ENCODE measurements at places on chromosomes 7 and 10.

GRCh38 chr10:78861529-78862327 lies 207.0 kb upstream of the ZMIZ1 start:
- no peak for DNase-seq

GRCh38 chr10:44818701-44819127 lies 92.4 kb upstream of the TMEM72 start:
- DNase-seq: no peak

DNA sequence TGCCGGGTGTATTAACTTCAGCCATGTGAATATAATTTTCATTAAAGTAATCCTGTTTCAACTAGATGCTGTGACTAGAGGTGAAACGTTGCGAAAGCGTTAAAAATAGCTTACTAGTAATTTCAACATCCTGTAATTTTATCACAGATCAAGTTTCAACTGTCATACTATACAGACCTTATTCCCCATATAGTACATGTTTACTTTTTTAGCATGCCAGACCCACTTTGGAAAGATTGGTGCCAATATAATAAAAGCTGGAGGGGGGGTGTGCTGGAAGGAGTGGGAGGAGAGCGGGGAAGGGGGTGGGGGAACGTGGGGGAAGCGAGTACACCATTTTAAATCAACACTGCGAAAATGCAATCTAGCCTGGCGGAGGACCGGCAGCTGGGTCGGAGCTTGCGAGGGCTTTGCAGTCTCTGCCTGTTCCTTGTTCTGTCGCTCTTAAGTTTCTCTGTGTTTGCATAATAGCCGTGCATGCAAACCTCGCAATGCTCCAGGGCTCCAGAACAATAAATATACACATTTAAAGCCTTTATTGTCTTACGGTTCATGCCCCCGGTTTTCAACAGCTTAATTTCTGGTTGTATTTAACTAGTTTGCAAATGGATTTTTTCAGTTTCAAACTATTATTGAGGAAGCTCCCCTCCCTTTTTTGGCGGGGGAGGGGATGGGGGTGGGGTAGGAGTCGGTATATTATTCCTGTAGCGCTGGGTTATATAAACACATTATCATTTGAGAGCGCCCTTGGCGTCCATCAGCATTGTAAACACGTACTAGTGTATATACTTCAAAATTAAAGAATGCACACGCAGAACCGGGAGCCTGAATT lies 1.3 kb upstream of the ARID5B start:
- peak; percentile 44 for DNase-seq

DNA sequence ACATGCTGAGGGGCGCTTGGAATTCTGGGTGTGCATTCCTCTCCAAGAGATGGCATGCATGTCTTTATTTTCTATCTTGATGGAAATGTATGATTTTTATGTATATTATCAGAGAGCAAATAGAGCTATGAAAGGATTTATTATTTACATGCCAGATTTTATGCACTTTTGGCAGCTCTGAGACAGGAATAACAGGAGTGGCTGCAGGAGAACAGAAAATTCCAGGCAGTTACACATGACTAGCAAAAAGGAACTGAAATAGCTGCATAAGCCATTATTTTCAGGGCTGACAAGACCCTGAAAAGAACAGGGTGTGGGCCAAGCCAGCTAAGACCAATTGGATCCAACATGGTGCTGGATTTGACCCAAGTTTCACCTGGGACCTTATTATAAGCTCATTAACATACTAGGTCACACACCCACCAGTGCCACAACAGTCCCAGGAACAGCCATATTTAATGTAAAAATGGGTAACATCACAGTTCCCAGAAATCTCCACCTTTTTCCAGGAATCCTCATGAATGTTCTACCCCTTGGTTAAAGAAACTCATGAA lies 43.2 kb upstream of the ACSL5 start:
- DNase-seq: no peak

DNA sequence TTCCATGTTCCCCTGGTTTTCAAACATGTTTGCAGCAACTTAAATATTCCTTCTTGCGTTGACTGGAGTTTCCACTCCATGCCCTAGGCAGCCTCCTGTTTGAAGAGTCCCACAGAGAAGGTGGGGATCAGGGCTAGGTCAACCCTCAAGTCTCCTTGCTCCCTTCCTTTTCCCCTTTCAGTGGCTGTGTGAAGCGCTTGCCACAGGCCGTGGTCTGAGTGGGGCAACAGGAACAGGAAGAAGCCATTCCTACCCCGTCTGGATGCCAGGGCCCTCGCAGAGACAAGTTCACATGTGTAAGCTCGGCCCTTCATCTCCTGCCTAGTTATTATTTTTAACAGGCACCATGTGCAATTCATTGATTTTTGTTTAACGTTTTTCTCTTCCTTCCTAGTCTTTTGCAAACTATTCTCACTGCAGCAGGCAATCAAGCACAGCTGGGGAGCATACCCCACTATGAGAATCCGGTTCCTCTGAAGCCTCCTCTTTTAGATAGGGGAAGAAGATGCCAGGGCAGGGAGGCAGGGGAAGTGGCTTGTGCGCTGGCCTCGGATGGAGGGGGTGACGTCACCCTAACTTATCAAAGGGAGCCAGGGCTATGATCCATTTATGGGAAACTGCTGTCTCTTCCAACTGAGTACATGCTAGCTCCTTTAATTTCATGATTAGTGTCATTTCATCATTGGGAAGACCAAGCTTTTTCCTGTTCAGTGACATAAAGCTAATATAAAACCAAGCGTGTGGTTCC lies 64.2 kb downstream of the PRLHR start:
- no peak for DNase-seq

DNA sequence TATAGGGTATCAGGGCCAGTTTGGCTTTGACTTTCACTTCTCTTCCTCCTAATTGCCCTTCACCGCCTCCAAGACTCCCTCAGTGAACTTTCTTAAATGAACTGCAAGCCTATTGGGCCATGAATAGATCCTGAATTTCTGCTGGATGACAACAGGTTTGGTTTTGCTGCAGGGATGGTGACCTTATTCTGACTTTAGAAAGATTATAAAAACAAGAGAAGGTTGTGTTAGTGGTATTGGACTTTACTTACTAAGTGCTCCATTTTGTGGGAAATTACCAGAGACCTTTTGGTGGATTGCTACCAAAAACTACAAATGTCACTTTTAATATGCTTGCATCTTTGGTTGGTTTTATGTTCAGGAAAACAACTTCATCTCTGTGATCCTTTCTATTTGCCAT lies 11.5 kb upstream of the LIPA start:
- DNase-seq: no peak

DNA sequence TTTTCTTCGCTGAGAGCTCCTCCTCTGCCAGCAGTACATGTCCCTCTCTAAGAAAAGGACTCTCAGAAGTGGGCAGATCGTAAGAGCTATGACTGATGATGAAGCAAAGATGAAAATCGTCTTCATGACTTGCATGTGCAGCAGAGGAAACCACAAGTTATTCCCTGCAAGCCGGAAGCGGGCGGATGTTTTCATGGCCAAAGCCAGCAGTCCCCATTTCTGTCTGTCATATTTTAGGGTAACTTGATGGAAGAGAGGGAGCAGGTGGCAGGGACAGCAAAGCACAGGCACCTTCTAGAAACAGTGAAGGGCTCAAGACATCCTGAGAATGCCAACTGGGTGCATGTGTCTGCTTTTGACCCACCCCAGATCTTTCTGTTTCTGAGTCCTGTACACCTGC lies 19.9 kb downstream of the KLF6 start:
- peak; percentile 71 for DNase-seq

DNA sequence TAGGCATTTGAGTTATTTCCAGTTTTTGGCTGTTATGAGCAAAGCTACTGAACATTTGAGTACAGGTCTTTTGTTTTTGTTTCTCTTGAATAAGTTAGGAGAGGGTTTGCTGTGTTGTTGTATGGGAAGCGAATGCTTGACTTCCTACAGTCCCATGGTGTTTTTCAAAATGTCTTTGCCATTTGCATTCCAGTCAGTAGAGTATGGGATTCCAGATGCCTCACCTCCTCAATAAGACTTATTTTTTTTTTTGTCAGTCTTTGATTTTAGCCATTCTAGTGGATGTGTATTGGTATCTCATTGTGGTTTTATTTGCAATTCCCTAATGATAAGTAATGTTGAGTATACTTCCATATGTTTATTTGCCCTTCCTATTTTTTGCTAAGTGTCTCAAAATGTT lies 19.4 kb downstream of the CDK13 start:
- DNase-seq: no peak

DNA sequence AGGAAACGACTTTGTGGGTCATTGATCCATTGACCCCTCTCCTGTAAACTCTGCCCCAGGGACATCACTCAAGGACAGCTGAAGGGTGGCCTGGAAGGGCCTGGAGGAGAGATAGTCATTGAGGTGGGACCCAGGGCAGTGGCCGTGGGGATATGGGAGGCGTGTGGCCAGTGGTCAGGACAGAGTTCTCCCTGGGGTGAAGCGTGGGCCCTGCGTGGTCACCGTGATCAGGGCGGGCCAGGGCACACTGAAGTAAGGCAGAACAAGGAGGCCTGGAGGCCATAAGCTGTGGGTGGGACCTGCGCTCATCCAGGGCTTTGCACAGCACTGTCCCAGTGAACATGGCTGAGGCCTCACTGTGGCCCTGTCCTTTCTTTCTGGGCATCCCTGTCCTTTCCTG lies 177.9 kb downstream of the ZNF248 start:
- no peak for DNase-seq
